AG09309 (cell line): ENCODE measurements at places on chromosomes 3 and 15.
A peak's percentile ranks its signal among the peaks of the same experiment; 100 is the strongest.

GRCh38 chr3:197516517-197516889 lies 39.3 kb downstream of the BDH1 start:
- peak; percentile 57 for DNase-seq

GRCh38 chr3:54454806-54455205 lies 332.5 kb downstream of the CACNA2D3 start:
- no peak for DNase-seq

DNA sequence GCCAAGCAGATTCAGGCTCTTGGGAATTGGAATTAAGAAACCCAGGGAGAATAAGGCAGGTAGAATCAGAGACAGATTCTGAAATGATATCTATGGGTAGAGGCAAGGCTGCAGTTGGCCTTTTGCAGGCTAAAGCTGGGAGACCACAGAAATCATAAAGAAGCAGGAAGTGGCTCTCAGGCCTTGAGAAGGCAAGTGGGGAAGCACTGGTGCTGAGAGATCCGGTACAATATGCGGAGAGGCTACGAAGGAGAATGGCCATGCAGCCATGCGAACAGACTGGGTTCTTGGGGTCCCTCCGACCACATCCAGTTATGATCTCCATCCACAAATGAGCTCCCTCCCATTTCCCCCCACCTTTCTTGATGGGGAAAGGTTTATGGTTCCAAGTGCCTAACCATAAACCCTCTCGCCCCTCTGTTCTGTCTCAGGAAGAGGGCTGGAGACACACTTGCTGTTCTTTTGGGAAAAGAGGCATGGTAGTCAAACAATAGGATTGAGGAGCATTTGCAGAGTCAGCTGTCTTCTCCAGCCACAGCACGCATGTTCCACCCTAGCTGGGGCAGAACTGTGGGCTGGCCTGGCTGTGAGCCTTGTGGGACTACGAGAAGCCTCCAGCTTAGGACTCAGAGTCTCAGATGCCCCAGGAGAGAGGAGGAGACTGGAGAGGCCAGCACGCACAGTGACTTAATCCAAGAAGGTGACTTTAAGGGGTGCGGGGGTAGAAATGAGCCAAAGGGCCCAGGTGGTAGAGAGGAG lies 99.6 kb downstream of the RPLP1 start:
- no peak for DNase-seq

DNA sequence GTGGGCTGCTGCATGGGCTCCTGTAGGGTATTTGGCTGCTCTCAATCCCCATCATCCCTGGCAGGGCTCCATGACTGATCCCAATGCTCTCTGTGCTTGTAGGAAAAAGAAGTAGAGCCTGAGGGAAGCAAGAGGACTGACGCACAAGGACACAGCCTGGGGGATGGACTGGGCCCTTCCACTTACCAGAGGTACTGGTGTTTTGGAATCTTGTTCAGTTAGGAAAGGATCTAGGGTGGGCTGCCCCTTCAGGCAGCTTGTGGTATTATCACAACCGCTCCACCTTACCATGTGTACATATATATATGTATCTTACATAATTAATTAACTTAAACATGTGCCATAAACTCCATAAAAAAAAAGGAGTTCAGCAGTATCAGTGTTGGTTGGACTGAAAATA lies 1.3 kb downstream of the SLC28A2 start:
- no peak for DNase-seq
